ENCODE measurements at places on chromosomes 2 and 18. TPM values are rescaled to one million over a fixed set of nuclear protein-coding genes. Genes with fewer than 3 reads are reported as not detected.

- no peak for DNase-seq
Observed at GRCh38 chr18:34991152-34991551, 50.1 kb upstream of the MAPRE2 start.

Gene GPAT2
- total RNA-seq = 1.6 TPM

DNA sequence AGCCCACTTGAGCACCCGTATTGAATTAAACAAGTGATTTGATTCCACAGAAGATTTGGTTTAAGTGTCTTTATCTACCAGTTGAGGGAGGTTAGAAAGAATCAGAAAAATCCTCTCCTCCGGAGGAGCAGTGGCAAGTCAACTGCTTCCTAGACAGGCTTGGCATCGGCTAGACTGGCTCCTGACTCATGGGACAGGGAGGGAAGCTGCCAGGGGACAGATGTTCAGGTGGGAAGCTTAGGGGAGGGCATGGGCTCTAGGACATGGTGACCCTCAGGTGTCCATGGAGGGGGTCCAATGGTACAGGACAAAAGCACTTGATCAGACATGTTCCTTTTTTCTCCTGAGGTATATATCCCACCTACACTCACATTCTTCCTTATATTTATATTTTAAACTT lies 119.3 kb upstream of the IL1R2 start:
- DNase-seq = no peak

GRCh38 chr2:205471776-205472175 lies 210.5 kb upstream of the NRP2 start:
- no peak for DNase-seq

Gene CHST10
- total RNA-seq = 82.2 TPM

- DNase-seq = no peak
Observed at GRCh38 chr2:34307636-34308035, 708.5 kb upstream of the FAM98A start.

DNA sequence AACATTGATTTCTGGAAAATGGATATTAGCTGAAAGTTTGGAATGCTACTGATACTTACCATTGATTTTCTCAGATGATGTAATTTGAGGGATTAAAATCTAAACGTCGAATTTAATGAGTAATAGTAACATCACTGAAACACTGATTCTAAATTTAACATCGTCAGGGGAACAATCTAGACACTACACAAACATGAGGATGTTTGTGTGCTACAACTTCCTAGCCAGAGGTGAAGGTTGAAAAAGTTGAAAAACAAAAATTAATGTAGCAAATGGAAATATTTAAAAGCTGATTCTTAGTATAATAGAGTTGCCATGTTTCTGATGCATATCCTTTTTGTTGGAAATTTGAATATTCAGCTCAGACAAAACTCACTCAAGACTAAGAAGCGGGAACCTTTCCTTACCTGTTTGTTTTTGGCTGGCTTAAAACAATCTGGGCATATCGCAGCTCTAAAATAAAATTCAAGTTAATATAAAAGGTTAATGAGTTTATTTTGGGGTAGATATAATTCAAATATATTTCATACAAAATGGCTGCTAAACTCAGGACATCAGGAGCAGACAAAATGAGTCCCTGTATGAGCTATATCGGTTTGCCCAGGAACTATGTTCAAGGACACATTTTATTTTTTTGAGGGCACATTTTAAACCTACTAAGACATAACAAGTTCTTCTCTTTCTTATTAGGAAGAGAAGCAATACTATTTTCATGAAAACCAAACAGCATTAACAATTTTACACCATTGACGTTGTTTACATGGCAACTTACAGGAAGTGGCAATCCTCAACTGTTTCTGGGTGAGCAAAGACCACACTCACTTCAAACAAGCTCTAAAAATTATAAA lies 52.6 kb upstream of the PEX13 start:
- no peak for DNase-seq

DNA sequence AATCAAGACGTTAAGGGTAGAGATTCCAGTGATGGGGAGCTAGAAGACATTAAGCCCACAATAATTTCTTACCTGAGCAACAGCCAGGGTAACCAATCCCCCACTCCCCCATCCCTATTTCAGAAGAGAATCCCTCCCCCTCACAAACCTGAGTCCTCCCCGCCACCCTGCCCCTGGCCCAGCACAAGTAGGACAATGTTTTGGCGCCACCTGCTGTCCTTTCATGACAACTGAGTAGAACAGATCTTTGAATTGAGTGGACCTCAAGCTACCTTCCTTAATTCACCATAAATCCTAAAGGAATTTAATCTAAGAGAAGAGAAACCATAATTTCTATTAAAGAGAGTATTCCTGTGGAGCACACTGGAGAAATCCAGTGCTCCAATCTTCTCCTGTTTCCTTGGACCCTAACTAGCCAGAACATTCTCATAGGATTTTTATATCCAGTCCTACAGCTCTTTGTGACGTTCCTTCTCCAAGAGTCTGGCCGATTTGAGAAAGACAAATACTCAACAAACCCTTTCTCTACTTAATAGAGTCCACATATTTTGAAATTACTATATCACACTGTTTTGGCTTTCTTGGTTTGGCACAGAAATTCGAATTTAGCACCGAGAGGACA lies 41.1 kb downstream of the NHEJ1 start:
- no peak for DNase-seq

- DNase-seq = no peak
Observed at GRCh38 chr2:112811841-112812306, 24.7 kb downstream of the IL1B start.

- DNase-seq = no peak
Observed at GRCh38 chr2:150663143-150663542, 175.7 kb upstream of the RND3 start.

GRCh38 chr2:71000780-71001591 lies 6.3 kb upstream of the TEX261 start:
- peak; percentile 37 for DNase-seq

DNA sequence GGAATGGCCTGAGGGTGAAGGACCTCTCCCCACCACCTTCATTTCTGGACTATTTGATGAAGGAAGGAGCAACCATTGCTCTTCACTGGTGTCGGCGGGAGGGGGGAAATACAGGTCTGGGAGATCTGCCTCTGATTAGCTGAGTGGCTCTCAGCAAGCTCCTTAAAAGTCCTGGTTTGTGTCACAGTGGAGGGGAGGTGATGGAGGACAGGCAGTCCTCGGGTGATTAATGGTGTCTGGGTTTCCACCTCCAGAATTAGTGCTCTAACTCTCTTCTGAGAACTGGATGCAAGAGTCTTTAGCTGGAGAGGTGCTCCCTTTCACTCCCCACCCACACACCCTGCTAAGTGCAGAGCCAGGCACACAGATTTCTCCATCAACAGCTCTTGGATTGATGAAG lies 83.2 kb downstream of the TTC32 start:
- no peak for DNase-seq

Gene SF3B6
- 124 TPM for total RNA-seq

Gene UGT1A3
- not detected for total RNA-seq

GRCh38 chr18:28331551-28331950 lies 154.6 kb upstream of the CDH2 start:
- no peak for DNase-seq

- peak; percentile 15 for DNase-seq
Observed at GRCh38 chr2:127591221-127591923, 54.6 kb upstream of the GPR17 start.

DNA sequence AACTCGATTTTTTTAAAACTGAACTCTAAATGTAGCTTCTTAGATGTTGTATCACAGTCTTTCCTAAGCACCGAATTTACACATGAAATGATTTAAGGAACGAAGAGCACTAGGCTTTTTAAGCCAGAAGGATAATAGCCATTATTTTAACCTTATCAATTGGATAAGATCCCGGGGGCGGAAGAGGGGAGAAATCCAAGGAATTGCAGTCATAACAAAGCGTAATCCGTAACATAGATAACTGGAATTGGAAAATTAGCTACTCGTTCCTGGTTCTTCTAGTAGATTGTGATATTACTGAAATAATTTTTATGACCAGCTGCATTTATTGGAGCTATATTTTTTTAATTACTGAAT lies 988 bp upstream of the KANSL1L start:
- no peak for DNase-seq

Measured in occipital lobe (tissue), 3 donors.